Large intestine (tissue), 12 donors: ENCODE measurements at places on chromosomes 4 and X.

GRCh38 chr4:5156682-5157081 is 105.4 kb downstream of the STK32B start:
- H3K4me3 ChIP-seq = no peak overlapping the region
- peaks cover 5% of the 10 kb centered on the region for H3K27me3 ChIP-seq
- H3K4me1 ChIP-seq = no peaks in the 10 kb centered on the region
- H3K27ac ChIP-seq = no peak overlapping the region
- DNase-seq = no peak

DNA sequence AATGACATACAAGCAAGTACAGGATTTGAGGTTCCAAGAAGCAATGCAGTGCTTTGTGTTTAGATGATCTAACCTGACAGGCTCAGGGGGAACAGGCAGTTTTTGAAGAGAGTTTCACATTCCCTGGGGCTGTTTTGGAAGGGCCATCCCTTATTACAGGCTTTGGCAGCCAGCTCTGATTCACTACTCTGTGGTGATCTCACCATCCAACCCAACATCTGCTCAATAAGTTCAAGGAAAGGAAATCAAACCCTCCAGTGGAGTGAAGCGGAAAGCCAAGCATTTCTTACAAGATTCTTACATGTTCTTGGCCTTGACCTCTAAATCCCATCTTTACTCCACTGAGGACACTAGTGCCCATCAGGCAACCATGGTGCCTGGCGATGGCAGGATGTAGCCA is 7.5 kb downstream of the IDS start:
- H3K27ac ChIP-seq = no peak overlapping the region
- H3K4me1 ChIP-seq = peaks cover 25% of the 10 kb centered on the region
- no peak for DNase-seq
- H3K36me3 ChIP-seq = peaks cover 59% of the 10 kb centered on the region
- no peak overlapping the region for H3K4me3 ChIP-seq
- no peaks in the 10 kb centered on the region for H3K27me3 ChIP-seq

DNA sequence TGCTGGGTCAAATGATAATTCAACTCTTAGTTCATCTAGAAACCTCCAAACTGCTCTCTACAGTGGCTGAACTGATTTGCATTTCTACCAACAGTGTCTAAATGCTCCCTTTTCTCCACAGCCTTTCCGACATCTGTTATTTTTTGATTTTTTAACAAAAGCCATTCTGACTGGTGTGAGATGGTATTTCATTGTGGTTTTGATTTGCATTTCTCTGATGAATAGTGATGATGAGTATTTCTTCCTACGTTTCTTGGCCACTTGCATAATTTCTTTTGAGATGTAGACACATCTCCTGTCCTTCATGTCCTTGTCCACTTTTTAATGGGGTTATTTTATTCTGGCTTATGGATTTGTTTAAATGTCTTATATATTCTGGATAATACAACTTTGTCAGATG is 298.2 kb upstream of the ARSJ start:
- no peak overlapping the region for H3K27ac ChIP-seq
- H3K27me3 ChIP-seq = no peaks in the 10 kb centered on the region
- H3K4me1 ChIP-seq = no peaks in the 10 kb centered on the region
- H3K36me3 ChIP-seq = no peaks in the 10 kb centered on the region
- H3K4me3 ChIP-seq = no peak overlapping the region

DNA sequence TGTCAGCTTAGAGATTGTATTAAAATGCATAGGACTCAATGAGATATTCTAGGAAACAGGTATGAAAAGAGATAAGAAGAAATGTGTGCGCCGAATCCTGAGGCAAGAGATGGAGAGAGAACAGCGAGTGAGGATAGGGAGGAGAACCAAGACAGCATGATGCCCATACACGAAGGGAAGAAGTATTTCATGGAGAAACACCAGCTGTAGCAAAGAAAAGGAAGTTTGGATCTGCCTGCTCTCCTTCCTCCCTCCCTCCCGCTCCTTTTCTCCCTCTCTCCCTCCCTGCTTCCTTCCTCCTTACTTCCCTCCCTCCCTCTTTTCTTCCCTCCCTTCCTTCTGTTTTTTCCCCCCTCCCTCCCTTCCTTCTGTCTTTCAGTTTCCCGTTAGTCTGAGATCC is 318.6 kb upstream of the TAPT1 start:
- H3K27ac ChIP-seq = no peak overlapping the region
- no peaks in the 10 kb centered on the region for H3K36me3 ChIP-seq
- H3K27me3 ChIP-seq = no peaks in the 10 kb centered on the region
- H3K4me1 ChIP-seq = no peaks in the 10 kb centered on the region

- DNase-seq = peak; percentile 75
- no peaks in the 10 kb centered on the region for H3K27me3 ChIP-seq
- H3K27ac ChIP-seq = peak overlapping the region; percentile 99
- peak overlapping the region; percentile 73 for H3K4me3 ChIP-seq
- peaks cover 32% of the 10 kb centered on the region for H3K4me1 ChIP-seq
These were observed 729 bp upstream of the IRF2 start for GRCh38 chr4:184475096-184475461.
